ENCODE measurements at places on chromosomes 5 and 9. TPM values are rescaled to one million over a fixed set of nuclear protein-coding genes. Genes with fewer than 3 reads are reported as not detected.

GRCh38 chr5:1736065-1736464 is 63.6 kb downstream of the MRPL36 start:
- DNase-seq, result no peak

Gene BTNL9
- total RNA-seq, result 11.5 TPM

GRCh38 chr5:134037160-134037559 is 32.4 kb upstream of the VDAC1 start:
- DNase-seq, result no peak

DNA sequence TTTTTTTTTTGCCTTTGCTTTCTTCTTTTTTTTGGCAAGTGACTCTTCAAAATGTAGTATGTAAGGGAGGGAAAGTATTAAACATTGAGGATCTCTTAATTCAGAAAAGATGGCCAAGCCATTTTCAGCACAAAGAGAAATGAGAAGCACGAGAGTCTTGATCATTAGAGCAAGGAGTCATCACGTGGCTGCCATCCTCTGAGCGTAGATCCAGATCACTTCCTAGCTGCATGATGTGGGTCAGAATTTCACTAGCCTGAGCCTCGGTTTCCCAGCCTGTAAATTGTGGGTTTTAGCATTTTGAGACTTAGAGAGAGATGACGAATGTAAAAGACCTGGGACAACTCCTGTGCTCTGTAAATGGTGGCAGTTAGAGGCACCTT is 312.9 kb downstream of the ARHGEF28 start:
- no peak for DNase-seq

- no peak for DNase-seq
Observed at GRCh38 chr9:33437205-33437604, 10.2 kb downstream of the AQP3 start.

GRCh38 chr5:164555809-164556208 is 1050.4 kb downstream of the MAT2B start:
- no peak for DNase-seq

Gene ADRA1B
- total RNA-seq, result 0.32 TPM

GRCh38 chr5:58498340-58498942 is 7.2 kb downstream of the GAPT start:
- peak; percentile 39 for DNase-seq

DNA sequence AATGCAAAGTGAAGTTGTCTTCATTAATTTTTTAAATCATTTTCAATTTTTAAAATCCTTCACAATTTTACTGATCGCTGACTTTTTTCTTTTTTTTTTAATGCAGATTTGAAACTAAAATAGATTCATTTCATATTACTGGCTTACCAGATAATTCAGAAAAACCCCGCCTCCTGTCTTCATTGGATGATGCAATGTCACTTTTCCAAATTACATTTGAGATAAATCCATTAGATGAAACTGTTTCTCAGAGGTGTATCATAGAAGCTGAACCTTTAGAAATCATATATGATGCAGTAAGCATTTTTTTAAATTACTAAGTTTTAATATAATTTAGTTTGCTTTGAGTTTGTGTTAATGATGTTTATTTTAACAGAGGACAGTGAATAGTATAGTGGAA is 60.6 kb downstream of the VPS13A start:
- DNase-seq, result no peak

DNA sequence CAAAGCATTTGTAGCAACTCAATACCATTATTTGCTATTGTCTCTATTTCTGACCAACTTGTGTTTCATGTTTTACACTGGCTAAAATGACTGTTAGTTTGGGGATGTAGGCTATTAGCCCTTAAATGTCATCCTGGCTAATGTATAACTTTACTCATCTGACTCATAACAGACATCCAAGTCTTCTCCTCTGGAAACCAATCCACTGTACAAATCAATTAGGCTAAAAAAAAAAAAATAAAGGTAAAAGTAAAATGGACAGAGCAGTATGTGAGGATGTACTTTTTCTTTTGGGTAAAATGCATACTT is 20.6 kb downstream of the MEGF9 start:
- no peak for DNase-seq

DNA sequence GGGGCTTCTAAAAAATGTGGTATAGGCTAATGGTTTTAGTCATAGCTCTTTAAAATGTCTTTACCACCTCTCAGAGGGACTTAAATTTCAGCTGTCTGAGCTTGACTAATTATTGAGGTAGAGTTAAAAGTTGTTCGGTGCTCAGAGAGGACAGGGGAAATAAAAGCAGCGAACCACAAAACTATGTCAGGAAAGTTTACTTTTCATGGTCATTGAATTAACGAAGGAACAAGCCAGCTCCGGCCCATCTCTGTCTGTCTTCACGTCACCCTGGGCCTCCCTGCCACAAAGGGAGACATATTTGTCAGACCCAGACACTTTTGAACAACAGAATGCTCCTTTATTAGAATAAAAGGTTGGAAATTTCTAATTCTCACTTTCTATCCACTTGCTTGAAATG is 98.8 kb upstream of the EFNA5 start:
- DNase-seq, result no peak

DNA sequence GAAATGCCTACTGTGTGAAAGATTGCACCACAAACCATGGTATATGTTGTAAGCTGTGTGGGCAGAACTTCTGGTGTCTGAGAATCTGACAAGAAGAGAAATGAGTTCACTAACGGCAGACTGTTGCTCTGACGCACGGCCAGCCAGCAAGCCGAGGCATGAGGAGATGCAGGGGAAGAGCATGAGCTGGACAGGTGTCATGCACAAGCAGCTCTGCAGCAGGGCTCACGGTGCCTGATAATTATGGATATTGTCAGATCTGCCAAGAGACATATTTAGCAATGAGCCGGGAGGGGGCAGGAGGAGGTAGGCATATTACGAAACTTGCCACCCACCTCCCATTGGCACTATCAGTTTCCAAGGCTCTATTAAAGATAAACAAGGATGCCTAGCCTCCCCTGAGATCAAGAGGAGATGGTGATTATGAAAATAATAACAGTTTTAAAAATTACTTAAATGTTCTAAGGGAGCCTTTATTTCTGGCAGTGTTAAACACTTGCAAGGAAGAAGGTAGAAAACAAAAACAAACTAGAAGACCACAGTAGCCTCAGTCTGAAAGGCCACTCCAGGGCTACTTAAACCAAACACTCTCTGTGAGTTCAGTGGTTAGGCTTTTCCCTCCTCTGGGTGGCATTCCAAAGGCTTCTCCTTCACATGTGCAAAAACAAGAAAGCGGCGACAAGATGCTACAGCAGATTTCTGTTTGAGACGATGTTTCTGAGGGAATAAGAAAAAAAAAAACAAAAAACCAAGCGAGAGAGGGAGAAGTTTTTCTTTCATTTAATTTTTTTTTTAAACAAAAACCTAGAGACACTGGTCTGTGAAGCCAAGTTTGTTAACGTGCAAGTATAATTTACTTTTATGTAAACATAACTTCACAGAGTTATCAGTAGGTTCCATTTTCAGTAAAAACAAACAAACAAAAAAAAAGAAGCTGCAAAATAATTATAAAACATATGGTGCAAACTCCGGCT is 339.5 kb downstream of the BNC2 start:
- no peak for DNase-seq

GRCh38 chr5:133405275-133406034 is 206.9 kb downstream of the FSTL4 start:
- no peak for DNase-seq

Gene SLC6A7
- not detected for total RNA-seq

Gene PRR7
- 7.8 TPM for total RNA-seq

GRCh38 chr5:171907725-171908343 is 98.6 kb downstream of the FBXW11 start:
- peak; percentile 54 for DNase-seq

Gene ADAMTS6
- 19.0 TPM for total RNA-seq

- DNase-seq, result no peak
Observed at GRCh38 chr5:39774605-39775004, 349.8 kb upstream of the DAB2 start.

Data from mucosa of gallbladder (tissue), 1 donor.